ENCODE measurements at places on chromosomes 4 and X.

DNA sequence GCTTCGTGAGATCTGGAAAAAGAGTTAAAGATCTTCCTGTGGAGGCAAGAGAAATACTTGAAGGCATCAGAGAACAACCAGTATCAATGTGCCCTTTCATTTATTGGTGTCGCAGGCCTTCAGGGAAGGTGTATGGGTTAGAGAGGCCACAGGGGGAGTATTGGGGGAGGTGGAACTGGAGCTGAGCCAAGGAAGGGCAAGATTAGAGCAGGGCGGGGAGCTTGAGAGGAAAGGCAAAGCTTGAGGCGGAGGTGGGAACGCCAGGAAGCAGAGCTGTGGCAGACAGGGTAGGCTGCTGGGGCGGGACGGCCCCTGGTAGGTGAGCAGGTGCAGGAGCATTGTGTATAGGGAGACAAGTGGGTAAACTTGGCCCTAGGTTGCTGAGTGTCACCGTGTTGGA is 329.9 kb downstream of the ARHGAP10 start:
- DNase-seq, result peak; percentile 56

DNA sequence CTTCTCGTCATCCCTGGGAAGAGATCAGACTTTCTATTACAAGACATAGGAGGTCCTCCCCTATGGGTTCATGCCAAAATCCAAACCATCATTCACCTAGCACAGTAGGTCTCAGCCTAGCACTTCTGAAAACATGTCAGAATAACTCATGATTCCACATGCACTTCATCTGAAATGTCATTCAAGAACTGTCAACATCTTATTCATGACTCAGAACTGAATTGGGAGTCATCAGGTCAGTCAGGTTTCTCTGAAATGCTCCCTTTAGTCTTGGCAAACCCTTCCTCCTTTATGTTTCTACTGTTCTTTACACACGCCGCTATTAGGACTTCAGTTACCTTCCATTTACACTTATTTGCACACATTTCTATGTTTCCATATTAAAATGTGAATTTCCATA is 67.2 kb downstream of the ANTXR2 start:
- DNase-seq, result no peak

- DNase-seq, result no peak
These were observed 95.2 kb upstream of the ANK2 start for GRCh38 chr4:112954286-112954685.

DNA sequence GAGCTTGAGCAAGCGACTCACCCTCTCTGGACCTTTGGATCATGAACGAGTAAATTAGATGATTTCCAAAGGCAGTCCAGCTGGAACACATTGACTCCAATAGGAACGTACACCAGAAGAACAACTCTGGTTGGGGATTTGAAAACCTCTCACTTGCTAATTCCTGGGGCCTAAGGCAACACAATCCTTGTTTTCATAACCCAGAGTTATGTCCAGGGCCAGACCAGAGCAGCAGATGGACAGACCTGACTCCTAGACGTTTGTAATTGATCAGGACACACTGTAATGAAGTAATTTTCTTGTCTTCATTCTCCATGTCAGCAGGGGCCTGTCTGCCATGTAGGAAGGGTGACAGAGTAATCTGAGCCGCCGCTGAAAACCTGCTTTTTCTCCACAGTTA is 283.9 kb downstream of the IDS start:
- no peak for DNase-seq

DNA sequence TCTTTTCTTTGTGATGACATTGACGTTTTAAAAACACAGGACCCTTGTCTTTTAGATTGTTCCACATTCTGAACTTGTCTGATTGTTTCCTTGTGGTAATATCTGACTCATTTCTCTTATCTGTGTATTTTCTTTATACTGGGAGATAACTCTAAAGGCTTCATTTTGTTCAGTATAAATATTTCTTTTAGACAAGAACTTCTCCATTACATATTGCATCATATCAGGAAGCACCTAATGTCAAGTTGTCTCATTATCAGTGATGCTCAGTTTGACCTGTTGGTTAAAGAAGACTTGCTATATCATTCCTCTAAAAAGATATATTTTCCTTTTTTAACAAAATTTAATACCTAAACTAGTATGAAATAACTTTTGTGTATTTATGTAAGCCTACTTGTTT is 152.3 kb upstream of the BMP3 start:
- DNase-seq, result no peak

DNA sequence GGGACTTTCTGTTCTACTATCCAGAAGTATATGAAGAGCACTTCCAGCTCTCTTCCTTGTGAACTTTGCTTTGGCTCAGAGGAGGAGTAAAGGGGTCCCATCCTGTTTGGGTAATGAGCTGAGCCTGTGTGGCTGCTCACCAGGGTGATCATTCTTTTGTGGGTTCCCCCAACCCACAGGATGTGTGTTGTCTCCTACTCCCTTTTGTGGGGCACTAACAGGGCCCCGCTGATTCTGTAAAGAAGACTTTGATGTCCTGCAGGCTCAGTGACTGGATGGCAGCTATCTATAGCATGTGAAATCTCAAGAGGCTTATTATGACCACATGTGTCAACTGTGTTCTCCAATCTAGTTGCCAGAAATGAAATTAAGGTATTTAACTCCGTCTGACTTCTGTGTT is 40.8 kb downstream of the ZNF518B start:
- no peak for DNase-seq

- DNase-seq, result no peak
These were observed 207.5 kb downstream of the ANK2 start for GRCh38 chr4:113256946-113257345.

DNA sequence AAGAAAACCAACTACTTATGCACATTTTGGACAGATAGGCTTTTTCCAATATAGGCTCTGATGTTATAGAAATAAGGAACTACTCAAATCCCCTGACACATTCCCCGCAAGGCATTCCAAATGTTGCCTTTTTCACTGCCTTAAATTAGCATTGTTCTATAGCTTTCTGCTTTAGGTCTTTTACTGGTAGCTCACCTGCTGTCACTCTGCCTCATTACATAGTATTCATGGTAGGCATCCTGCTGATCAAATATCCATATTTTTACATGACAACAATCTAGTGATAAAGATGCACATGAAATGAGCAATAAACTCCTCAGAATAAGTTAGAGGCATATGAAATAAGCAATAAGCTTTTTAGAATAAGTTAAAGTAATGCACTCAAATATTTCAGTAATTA is 542.7 kb downstream of the FAM133A start:
- no peak for DNase-seq

- no peak for DNase-seq
These were observed 101.0 kb downstream of the ATP11C start for GRCh38 chrX:139831675-139832456.

- DNase-seq, result peak; percentile 62
These were observed 1.6 kb downstream of the SEPTIN11 start for GRCh38 chr4:76950956-76951671.

DNA sequence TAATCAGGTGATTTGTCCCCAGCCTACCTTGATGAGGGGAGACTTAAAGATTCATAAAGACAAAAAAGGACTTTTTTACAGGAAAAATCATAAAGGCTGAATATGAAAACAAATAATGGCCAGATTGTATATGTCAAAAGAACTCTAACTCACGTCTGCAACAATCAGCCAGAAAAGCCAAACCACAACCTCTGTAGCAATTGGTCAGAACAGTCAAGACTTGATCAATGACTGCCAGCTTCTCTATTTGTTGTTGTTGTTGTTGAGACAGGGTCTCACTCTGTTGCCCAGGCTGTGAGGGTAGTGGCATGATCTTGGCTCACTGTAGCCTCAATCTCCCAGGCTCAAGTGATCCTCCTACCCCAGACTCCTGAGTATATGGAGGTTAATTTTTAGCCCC is 35.9 kb upstream of the PPA2 start:
- no peak for DNase-seq

DNA sequence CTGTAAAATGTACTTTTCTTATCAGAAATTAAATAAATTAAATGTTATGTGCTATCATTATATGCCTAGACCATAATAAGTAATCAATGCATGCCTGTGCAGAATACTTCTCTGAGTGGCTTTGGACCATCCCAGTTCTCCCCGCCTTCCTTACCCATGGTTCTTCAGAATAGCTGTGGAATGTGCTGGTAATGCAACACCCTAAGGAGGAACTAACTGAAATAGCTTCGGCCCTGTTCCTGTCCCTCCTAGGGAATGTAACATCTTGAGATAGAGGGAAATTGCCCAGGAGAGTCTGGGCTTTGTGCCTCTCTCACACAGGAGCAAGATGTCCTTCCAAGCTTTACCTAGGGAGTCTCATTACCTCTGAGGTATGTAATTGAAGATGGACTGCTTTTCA is 693.6 kb upstream of the HS3ST1 start:
- DNase-seq, result no peak

GRCh38 chr4:101667348-101667747 is 123.2 kb upstream of the BANK1 start:
- no peak for DNase-seq

DNA sequence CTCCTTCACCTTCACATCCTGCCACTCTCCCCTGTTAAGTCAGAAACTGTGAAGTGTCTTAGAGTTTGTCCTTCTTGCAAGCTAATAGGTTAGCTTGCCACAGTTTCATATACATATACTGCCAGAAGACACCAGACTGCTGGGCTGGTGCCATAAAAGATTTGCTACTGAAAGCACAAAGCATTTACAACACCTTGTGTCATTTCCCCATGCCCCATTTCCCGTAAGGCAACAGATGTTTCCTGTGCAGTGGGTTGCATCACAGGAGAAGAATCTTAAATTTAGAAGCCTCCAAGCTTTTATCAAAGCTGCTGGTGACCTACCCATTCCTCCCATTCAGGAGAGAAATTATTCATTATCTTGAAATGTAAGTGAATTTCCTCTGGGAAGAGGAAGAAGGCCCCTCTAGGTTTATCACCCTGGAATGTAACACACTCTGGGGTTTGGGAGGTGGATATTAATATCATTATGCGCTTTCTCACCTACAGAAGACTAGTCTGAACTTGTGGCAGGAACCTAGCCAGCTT is 34.5 kb upstream of the RAB33B start:
- DNase-seq, result peak; percentile 25

GRCh38 chrX:66149519-66149918 is 14.5 kb upstream of the HEPH start:
- DNase-seq, result no peak

- peak; percentile 10 for DNase-seq
These were observed 9.2 kb upstream of the SLC25A43 start for GRCh38 chrX:119389871-119390501.

DNA sequence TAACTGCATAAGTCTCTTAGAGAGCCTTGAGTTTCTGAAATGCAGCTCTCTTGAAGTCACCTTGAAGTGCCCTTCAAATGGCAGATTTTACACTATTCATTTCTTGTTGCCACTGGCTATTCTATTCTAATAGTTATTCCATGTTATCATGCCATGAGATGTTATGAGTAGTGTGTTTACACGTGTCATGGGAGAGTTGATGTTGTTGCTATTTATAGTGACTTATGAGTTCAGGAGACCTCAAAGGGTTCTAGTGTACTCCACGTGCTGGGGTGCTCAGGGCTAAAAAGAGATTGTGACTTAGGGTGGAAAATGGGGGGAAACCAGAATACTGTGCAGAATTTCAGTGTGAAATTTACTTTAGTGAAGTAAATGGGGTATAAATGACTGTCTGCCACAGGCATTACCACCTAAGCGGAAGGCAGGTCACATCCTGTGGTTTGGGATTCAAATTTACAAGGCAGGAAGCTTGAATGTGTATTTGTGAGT is 77.1 kb upstream of the SLC4A4 start:
- DNase-seq, result no peak

- no peak for DNase-seq
These were observed 586.7 kb downstream of the GBA3 start for GRCh38 chr4:23279377-23279986.

- no peak for DNase-seq
These were observed 266.8 kb upstream of the PUDP start for GRCh38 chrX:7414753-7415152.

DNA sequence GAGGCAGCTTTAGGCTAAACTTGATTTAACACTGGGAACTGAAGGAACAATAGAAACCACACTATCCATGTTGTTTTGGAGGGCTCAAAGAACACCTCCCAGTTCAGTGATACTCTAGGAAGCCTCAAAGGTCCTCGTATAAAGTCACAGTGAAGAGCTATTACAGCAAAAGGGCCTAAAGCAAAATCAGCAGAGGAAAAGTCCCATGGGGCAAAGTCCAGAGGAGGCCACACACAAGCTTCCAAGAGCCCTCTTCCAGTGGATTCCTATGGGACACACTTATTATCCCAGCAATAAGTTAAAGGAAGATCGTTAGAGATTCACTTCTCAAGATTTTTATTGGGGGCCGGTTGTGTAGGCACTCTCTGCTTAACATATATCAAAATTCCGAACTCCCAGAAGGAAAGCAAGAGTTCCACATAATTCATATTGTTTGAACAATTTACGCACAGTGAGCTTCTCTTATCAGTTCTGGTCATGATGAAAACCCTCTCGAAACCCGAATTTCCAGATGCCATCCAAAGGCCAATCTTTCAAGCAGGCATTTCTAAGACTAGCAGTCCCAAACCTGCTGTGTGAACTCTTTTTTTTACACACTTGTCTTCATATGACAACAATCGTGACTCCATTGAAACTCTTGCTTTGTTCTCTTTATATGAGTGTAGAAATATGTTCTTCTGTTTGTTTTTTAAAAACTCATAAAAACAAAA is 53.7 kb downstream of the ANXA5 start:
- peak; percentile 11 for DNase-seq

Measured in large intestine (tissue), 12 donors.